ENCODE measurements at places on chromosomes 1 and 21.

DNA sequence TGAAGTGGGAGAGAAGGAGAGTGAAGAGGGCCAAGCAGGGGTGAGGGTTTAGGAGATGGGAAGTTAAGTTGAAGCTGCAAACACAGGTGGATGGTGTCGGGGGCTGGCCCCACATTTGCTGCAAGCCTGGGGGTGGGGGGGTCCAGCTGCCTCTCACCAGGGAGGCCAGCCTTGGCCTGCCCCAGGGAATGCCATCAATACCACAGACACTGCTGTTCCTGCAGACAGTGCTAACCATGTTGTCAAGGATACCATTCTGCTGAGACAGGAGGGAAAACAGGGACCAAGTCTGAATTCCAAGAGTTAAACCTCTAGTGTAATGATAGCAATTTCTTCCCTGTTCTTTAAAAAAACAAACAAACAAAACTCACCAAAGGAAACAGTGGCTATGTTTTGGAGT lies 8.0 kb downstream of the MECR start:
- DNase-seq: no peak

DNA sequence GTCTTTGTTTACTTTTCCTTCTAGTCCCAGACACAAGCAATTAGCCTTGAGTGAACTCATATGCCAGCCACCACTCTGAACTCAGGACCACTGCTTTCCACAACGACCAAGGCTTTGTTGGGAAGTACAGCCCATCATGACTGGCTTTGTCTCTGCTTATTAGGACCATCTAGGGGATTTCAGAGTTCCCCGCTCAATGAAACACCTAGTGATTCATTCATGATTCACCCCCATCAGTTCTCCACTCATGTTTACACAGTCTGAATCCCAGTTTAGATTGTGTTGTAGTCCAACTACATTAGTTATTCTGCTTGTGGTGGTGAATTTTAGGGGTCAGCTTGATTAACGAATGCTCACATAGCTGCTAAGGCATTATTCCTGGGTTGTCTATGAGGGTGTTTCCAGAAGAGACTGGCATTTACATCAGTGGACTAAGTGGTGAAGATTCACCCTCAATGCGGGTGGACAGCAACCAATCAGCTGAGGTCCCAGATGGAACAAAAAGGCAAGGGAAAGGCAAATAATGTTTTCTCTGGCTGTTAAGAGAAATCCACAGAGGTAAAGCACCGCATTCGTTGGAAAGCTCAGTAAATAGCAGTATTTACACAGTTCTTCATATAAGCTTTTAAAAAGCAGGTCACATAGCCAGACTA lies 122.7 kb downstream of the RGS21 start:
- DNase-seq: no peak

- no peak for DNase-seq
Measured at GRCh38 chr1:169886931-169887330, 6.8 kb downstream of the SCYL3 start.

GRCh38 chr21:31410499-31411131 lies 66.6 kb upstream of the TIAM1 start:
- no peak for DNase-seq

- DNase-seq: no peak
Measured at GRCh38 chr1:3609016-3609768, 2.1 kb downstream of the MEGF6 start.

DNA sequence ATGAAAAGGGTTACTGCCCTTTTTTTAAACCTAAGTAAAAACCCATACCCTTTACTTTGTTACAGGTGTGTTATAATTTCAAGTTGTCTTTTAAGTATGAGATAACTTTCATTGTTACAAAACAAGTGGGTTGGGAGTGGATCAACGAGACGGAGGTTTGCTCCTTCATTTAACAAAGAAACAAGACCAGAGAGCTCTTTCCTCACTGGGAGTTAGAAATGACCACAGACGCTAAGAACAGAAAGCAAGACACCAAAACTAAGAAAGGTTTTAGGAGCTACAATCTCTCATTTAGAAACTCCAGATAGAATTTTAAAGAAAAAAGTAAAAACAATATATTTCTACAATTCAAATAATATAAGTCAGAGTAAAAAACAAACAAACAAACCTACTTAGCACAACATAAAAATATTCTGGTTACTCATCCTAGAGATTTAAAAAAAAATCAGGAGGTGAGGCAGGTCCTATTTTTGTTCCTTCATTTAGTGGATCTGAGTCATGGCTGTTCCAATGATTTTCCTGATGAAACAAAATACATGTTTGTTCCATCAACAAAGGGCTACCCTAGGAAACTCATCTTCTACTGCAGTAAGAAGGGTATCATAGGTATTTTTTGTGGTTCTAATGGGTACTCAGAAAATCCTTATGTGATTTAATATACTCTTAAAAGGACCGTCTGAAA lies 33.0 kb downstream of the APP start:
- no peak for DNase-seq

GRCh38 chr1:158103861-158104522 lies 76.7 kb upstream of the CD1D start:
- DNase-seq: no peak

DNA sequence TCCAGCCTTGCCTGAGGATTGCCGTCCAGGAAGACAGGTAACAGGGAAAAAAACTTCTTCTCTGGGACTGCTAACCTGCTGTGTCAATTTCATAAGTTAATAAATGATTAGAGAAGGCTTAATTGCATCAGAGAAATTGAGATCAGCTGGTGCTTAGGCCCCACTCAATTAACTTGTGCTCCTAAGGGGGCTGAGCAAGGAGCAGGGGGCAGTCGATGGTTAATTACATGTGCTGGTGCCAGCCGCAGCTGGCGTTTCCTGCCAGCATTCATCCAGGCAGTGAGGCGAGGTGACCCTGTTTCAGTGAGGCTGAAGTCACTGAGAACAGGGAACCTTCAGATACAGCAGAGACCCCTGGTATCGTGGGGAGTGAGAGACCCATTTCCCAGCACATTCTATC lies 60.0 kb downstream of the FAM163A start:
- DNase-seq: peak; percentile 9

GRCh38 chr21:44612029-44612486 lies at the start of gene KRTAP10-8:
KRTAP10-8 (plus strand) TSS chr21:44612079; CDS start chr21:44612101, 22 bp downstream.
- no peak for DNase-seq

- DNase-seq: no peak
Measured at GRCh38 chr1:158035976-158036583, 42.6 kb downstream of the KIRREL1 start.

DNA sequence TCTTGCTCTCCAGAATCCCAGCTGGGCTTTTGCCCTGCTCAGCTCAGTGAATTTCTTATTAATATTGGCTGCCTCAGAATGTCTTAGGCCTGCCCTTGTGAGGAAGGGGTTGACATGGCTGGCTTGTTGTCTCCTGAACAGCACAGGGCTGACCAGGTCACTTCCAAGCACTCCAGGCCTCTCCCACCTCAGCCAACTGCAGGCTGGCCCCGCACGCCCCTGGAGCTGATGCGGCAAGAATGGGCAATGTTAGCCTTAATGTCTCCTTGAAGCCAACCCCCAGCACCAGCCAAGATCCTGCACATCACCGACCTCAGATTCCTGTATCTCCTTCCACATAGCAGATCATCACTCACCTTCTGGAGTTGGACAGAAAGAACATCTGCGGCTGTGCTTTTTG lies 598.6 kb downstream of the AJAP1 start:
- no peak for DNase-seq

GRCh38 chr1:204902671-204903070 lies 32.0 kb downstream of the NFASC start:
- peak; percentile 6 for DNase-seq

DNA sequence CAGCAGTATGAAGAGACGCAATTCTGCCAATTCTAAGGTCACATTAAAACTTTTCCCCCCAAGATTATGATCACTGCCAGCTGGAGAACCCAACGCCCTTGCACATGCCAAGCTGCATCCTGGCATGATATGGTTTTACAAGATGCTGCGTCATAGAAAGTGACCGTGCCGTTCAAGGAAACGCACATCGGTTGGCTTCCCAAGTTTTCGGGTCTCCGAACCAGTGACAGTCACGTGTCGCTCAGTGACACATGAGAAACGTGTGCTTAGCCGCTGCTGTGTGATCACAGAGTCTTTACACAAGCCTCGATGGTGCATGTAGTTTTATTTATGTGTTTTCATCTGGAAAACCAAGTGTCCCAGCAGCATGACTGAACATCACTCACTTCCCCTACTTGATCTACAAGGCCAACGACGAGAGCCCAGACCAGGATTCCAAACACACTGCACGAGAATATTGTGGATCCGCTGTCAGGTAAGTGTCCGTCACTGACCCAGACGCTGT lies 7.4 kb downstream of the SMIM1 start:
- DNase-seq: no peak

GRCh38 chr21:38159355-38159754 lies 97.4 kb upstream of the KCNJ15 start:
- DNase-seq: peak; percentile 37

- no peak for DNase-seq
Measured at GRCh38 chr1:19689856-19690255, 25.2 kb downstream of the HTR6 start.

GRCh38 chr21:26946744-26947446 lies 20.0 kb downstream of the ADAMTS5 start:
- no peak for DNase-seq

GRCh38 chr1:53270107-53270506 lies 31.8 kb upstream of the MAGOH start:
- no peak for DNase-seq

GRCh38 chr1:185068341-185068740 lies 23.0 kb downstream of the RNF2 start:
- no peak for DNase-seq

DNA sequence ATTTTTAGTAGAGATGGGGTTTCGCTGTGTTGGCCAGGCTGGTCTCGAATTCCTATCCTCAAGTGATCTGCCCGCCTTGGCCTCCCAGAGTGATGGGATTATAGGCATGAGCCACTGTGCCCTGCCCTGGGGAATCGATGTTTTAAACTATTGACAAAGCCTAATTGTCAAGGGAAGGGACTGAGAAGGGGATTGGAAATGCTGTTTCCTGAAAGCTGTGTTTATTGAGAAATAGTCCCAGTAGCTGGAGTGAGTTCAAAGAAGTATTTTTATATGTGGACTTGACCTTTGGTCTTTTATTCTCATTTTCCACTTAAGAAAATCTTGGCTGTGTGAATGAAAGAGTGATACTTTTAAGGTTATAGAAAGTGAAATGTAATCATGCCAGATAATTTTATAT lies 47.5 kb downstream of the KIF1B start:
- DNase-seq: no peak

- DNase-seq: no peak
Measured at GRCh38 chr1:89692601-89693521, 59.9 kb downstream of the LRRC8C start.

DNA sequence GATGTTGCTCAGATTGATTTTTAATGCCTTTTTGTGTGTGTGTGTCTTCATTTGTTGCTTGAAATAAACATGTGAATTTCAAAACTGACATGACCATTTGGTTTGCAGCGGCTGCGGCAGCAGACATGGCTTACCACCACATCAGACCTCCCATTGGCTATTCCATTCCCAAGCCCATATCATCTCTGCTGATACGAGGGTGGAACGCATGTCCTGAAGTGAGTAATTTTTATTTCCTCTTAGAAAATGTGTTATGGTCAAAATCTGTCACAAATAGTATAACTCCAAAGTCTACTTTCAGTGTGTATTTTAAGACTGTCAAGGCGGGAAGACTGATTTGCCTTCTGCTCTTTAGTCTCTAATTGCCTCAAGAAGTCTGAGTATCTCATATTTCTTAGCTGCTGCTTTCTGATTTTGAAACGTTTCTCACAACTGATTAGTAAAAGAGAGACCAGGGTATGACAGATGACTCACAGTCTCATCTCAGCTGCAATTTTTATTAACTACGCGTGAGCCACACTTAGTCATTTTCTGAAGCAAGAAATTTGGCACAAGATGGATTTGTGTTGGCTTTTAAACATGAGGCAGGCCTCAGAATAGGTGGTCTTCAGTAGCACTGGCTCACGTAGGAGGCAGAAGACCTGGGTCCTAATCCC lies 49.0 kb downstream of the LRRC53 start:
- DNase-seq: no peak

- DNase-seq: no peak
Measured at GRCh38 chr1:154219541-154219940, 1.2 kb upstream of the UBAP2L start.

DNA sequence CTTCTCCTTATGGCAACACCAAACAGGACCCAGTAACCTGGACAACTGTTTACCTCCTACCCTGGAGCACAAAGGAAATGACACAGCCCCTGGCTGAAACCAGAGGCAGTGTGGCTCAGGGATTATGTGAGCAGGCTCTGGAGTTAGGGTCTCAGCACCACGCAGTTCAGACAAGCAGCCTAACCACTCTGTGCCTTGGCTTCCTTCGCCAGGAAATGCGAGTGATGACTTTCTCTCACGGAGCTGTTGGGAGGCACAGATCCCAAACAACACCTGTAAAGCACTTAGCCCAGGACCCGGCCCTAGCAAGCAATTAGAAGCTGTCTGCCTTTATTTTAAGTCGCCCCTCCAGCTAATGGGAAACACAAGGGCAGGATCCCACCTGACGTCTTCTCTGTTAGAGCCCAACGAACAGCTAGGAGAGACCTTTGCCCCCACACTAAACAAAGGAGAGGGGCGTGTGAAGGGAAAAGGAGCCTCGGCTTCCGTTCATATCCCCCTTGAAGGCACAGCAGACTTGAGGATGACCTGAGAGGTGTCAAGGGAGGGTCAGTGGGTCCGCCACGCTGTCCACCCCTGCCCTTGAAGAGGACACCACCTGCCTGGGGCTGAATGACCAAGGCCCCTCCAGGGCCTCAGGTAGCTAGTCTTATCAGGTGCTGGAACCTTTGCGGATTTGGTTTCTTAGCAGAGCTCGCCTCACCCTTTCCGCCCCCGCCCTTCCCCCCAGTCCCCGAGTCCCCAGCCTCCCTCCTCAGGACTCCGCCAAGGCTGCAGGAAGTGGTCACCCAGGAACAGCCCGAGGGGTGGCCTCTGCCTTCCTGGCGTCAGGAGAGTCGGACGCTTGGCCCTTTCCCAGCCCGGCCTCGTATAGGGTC lies 860 bp downstream of the TMEM63A start:
- DNase-seq: no peak

DNA sequence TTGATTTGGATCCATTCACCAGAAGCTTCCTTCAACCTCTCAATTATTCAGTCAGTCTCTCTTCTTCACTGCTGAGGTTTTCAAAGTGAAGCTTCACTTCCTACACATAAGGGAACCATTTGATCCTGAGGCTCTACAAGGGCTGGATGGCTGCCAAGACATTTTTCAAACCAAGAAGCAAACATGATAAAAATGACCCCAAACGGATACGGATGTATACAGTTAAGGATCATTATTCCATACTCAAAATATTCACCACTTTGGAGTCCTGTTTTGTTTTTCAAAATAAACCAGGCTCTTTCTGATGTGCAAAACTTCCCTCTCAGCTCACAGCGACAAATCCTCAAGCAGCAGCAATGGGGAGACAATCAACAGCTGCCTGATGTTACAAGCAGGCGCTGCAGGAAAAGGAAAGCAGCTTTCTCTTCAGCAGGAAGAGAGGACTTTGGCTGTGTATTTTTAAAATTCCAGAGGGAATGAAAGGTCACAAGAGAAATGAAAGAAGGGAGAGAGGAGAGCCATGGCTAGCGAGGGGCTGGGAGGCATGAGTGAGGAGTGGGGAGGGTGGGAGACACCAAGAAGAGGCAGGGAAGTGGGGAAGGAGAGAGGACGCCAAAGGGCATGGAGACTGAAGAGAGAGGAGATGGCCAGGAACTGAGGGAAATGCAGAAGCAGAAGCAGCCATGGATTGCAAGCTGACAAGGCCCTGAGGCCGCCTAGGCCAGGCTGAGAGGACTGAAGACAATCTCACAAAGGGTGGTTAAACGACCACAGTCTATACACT lies 145.4 kb downstream of the SLC45A1 start:
- peak; percentile 50 for DNase-seq

- peak; percentile 79 for DNase-seq
Measured at GRCh38 chr1:119298687-119299303, 69.8 kb upstream of the HAO2 start.

GRCh38 chr1:169466259-169467230 lies 19.2 kb downstream of the SLC19A2 start:
- DNase-seq: peak; percentile 17

All from NCI-H1105 (cell line).